ENCODE measurements at places on chromosomes 4 and X.

GRCh38 chrX:12411831-12412230, 273.6 kb downstream of the FRMPD4 start:
- H3K27me3 ChIP-seq, result peaks cover 5% of the 10 kb centered on the region
- H3K36me3 ChIP-seq, result no peaks in the 10 kb centered on the region
- H3K4me3 ChIP-seq, result no peak overlapping the region
- DNase-seq, result no peak
- no peak overlapping the region for H3K27ac ChIP-seq
- no peaks in the 10 kb centered on the region for H3K4me1 ChIP-seq

DNA sequence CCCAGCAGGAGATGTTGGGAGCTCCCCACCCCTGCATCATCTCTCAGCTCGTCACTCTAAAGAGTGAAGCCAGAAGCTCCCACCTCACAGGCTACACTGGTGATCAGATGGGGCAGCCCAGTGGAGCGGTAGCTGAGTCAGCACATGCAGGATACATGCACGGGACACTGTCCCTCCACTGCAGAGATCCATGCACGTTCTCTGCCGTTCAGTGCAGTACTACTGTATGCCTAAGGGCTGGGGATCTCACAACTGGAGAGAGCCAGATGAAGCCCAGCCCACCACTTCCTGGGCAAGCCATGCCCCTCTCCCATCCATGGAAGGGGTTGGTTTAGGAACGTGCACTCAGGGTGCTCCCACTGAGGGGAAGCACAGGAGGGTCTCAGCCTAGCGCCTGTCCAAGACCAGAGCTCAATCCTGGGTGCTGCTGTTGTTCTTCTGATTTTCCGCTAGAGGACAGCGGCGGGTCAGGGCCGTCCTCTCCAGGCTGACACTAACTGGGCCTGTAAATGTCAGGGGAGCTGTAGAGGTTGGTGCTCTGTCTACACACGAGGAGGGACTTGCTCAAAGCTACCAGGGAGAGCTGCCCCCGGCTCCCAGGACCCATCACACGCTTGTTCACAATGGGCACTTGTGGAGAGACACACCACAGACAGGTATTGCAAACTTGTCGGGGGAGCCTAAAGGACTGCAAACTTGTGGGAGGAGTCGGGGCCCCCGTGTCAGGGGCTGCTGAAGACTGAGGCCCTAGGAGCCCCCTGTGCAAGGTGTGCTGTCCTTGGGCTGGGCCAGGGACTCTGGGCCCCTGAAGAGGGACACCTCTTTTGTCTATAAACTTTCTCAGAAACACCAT, 18.2 kb upstream of the ABLIM2 start:
- peaks cover 17% of the 10 kb centered on the region for H3K4me1 ChIP-seq
- H3K27me3 ChIP-seq, result no peaks in the 10 kb centered on the region
- H3K4me3 ChIP-seq, result no peak overlapping the region
- DNase-seq, result peak; percentile 52
- H3K36me3 ChIP-seq, result no peaks in the 10 kb centered on the region
- H3K27ac ChIP-seq, result peak overlapping the region; percentile 16

DNA sequence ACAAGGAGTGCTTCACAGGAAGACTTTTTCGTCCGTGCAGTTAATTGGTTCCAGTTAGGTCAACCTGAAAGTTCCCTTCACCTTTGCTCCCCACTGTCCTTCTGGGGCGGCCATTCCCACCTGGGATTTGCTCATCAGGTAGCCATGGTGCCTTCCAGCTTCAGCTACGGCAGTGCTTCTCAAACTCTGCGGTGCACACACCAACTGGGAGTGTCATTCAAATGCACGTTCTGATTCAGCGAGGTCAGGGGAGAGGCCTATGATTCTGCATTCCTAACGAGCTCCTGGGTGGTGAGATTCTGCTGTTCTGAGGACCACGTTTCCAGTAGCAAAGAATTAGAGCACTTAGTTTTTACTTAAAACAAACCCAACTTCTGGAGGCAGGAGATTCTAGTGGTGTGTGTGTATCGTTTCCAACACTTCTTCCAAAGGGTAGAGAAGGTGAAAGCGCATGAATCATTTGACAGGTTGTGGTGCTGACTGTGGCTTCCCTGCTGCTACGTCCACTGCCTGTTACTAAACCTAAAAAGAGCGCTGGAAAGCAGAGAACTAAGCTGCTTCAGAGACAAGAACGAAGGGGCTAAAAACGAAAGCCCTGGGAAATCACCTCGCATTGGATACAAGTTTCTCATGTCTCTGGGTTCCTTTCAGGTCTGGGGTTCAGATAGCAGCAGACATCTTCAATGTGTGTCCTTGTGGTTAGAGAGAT, 4.7 kb upstream of the HELT start:
- no peak for DNase-seq
- peaks cover under 1% of the 10 kb centered on the region for H3K36me3 ChIP-seq
- no peak overlapping the region for H3K4me3 ChIP-seq
- peaks cover 11% of the 10 kb centered on the region for H3K4me1 ChIP-seq
- no peak overlapping the region for H3K27ac ChIP-seq
- peaks cover 97% of the 10 kb centered on the region for H3K27me3 ChIP-seq

- H3K36me3 ChIP-seq, result no peaks in the 10 kb centered on the region
- DNase-seq, result no peak
- H3K4me1 ChIP-seq, result no peaks in the 10 kb centered on the region
- no peak overlapping the region for H3K27ac ChIP-seq
These were observed 70.2 kb upstream of the MAGEB2 start for GRCh38 chrX:30144971-30145731.

- no peak overlapping the region for H3K4me3 ChIP-seq
- no peak for DNase-seq
- H3K27me3 ChIP-seq, result peaks cover 5% of the 10 kb centered on the region
These were observed 11.1 kb upstream of the EREG start for GRCh38 chr4:74353858-74354257.

DNA sequence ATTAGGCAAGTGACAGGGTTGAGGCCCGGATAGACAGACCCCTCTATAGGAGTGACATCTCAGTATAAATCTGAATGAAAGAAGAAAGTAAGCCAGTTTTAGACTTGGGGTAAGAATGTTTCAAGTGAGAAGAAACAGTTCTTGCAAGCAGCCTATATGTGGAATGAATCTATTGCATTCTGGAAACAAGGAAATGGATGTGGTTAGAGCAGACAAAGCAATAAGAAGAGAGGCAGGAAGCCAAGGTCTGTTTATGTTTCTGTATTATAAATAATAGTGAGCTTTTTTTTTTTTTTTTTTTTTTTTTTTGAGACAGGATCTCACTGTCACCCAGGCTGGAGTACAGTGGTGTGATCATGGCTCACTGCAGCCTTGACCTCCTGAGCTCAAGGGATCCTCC, 255.8 kb downstream of the UNC5C start:
- H3K36me3 ChIP-seq, result no peaks in the 10 kb centered on the region
- H3K4me1 ChIP-seq, result peaks cover 5% of the 10 kb centered on the region
- DNase-seq, result no peak
- no peak overlapping the region for H3K27ac ChIP-seq
- no peaks in the 10 kb centered on the region for H3K27me3 ChIP-seq

DNA sequence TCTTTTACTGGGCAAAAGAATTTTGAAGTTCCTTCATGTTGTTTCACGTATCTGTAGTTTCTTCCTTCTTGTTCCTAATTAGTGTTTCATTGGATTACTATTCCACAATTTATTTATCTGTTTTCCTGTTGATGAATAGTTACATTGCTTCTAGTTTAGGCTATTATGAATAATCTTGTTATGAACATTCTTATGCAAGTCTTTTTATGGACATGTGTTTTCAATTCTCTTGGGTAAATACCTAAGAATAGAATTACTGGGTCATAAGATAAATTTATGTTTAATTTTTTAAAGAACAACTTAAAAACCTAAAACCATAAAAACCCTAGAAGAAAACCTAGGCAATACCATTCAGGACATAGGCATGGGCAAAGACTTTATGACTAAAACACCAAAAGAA, 70.9 kb upstream of the RXFP1 start:
- no peaks in the 10 kb centered on the region for H3K27me3 ChIP-seq
- no peak overlapping the region for H3K27ac ChIP-seq
- H3K36me3 ChIP-seq, result no peaks in the 10 kb centered on the region
- DNase-seq, result no peak
- no peaks in the 10 kb centered on the region for H3K4me1 ChIP-seq

DNA sequence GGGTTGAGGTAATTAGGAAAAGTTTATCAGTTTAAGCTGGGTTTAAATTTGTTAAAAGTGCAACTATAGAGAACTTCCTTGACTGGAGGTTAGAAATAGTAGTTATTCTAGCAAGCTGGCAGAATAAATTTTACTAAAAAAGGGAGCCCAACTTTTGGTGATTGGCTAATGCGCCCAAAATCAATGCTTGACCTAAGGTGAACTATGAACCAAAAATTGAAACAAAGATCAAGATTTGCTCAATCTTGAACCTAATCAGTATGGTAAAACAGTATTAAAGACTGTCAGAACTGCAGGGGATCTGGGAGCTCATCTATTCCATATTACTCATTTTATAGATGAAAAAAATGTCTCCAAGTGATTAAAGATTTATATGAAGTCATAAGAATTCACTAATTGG, 6.1 kb upstream of the SPATA18 start:
- H3K27ac ChIP-seq, result no peak overlapping the region
- H3K4me3 ChIP-seq, result no peak overlapping the region
- peaks cover 40% of the 10 kb centered on the region for H3K27me3 ChIP-seq
- no peak for DNase-seq
- H3K4me1 ChIP-seq, result no peaks in the 10 kb centered on the region
- H3K36me3 ChIP-seq, result no peaks in the 10 kb centered on the region

DNA sequence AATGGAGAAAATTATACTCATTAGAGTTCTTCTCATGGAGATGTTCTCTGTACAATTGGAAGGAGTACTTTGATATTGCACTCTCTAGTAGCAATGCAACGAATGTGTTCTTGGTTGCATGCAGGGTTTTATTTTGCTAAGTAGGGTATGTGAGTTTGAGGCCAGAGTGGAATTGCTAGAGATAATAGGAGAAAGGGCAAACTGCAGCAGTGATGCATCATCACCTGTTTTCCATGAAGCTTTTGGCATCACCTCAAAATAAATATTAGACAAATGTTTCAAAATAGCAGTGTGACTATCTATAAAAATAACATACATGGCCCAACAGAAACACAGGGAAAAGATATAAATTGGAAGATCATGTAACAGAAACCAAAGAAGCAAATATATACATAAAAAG, 93.3 kb downstream of the TIGD2 start:
- peaks cover 9% of the 10 kb centered on the region for H3K27me3 ChIP-seq
- H3K4me3 ChIP-seq, result no peak overlapping the region
- DNase-seq, result no peak
- no peak overlapping the region for H3K27ac ChIP-seq
- H3K36me3 ChIP-seq, result no peaks in the 10 kb centered on the region

GRCh38 chrX:28351801-28352200, 235.4 kb upstream of the IL1RAPL1 start:
- H3K4me3 ChIP-seq, result no peak overlapping the region
- H3K36me3 ChIP-seq, result no peaks in the 10 kb centered on the region
- no peaks in the 10 kb centered on the region for H3K4me1 ChIP-seq
- H3K27me3 ChIP-seq, result no peaks in the 10 kb centered on the region
- no peak overlapping the region for H3K27ac ChIP-seq
- DNase-seq, result no peak

DNA sequence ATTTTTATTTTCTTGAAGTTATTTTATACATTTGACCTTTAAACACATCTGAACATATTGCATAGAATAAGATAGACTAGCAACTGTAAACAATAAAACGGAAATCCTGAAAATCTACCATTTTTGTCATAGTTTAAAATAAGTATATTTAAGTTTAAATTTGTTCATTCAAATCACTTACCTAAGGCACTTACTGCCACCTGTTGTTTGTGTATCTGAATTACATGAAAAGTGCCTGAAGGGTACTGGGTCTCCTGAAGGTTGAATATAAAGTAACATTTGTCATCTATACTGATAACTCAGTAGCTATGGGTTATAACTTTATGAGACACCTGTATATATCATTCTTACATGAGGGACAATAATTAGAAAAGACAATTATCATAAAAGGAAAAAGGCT, 38.6 kb downstream of the TRPC5 start:
- no peaks in the 10 kb centered on the region for H3K27me3 ChIP-seq
- no peak overlapping the region for H3K4me3 ChIP-seq
- DNase-seq, result no peak
- no peaks in the 10 kb centered on the region for H3K4me1 ChIP-seq
- no peak overlapping the region for H3K27ac ChIP-seq

DNA sequence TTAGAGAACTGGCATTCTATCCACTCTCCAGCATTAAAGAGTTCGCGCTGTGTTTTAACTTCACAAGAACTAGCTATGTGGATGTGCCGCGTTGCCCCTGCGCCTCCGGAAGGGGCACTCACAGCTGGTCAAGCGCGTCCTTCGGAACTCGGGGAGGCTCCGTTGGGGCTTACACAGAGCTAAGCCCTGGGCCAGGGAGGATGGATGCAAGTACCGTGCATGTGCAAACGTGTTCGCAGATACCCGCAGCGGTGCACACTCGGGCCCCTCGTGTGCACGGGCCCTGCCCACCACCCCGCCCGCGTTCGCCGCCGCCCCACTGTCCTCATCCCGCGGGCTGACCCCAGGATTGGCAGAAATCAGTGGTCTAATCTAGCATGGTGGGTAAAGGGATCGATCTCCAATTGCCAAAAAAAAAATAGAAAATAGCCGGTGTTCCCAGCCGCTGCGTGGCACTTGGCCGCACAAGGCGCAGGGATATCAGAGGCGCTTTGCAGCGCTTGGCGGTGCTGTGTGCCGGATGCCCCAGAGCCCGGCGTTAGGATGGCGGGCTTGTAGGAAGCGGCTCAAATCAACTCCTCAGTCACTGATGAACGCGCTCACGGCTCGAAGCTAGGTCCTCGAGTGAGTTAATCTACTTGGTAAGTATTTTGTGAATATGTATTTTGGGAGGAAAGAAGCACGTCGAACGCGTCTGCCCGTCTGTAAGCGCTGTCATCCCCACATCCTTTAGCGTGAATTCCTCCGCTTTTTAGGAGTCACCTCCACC, 989 bp upstream of the PCDH10 start:
- DNase-seq, result no peak
- H3K27me3 ChIP-seq, result peaks cover 77% of the 10 kb centered on the region
- H3K36me3 ChIP-seq, result peaks cover 4% of the 10 kb centered on the region
- H3K27ac ChIP-seq, result peak overlapping the region; percentile 4
- peaks cover 37% of the 10 kb centered on the region for H3K4me1 ChIP-seq

- H3K27ac ChIP-seq, result no peak overlapping the region
- DNase-seq, result no peak
- H3K27me3 ChIP-seq, result no peaks in the 10 kb centered on the region
- H3K4me3 ChIP-seq, result no peak overlapping the region
- peaks cover 14% of the 10 kb centered on the region for H3K4me1 ChIP-seq
- H3K36me3 ChIP-seq, result no peaks in the 10 kb centered on the region
These were observed 83.9 kb downstream of the ATXN3L start for GRCh38 chrX:13235930-13236329.

GRCh38 chr4:82739287-82740190, 59.1 kb downstream of the SCD5 start:
- H3K36me3 ChIP-seq, result no peaks in the 10 kb centered on the region
- no peaks in the 10 kb centered on the region for H3K4me1 ChIP-seq
- H3K27ac ChIP-seq, result no peak overlapping the region
- H3K27me3 ChIP-seq, result no peaks in the 10 kb centered on the region

DNA sequence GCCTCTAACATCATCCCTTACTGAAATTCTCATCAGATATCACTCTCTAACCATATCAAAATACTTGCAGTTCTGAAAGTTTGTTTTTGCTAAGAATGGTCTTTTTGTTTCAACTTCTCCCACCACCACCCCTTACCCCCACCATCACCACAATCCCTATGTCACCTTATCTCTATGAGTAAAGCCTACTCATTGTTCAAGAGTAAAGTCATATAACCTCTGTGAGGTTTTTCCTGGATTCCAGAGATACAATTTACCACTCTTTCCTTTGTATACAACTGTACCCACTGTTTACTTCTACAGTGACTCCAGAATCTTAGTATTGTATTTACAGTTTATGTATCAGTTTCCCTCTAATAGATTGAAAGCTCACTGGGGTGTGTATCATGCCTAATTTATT, 158.0 kb upstream of the PCDH10 start:
- no peaks in the 10 kb centered on the region for H3K36me3 ChIP-seq
- no peak overlapping the region for H3K4me3 ChIP-seq
- H3K27ac ChIP-seq, result no peak overlapping the region
- no peak for DNase-seq
- no peaks in the 10 kb centered on the region for H3K4me1 ChIP-seq
- no peaks in the 10 kb centered on the region for H3K27me3 ChIP-seq
